ENCODE measurements at places on chromosomes 1 and 21.

DNA sequence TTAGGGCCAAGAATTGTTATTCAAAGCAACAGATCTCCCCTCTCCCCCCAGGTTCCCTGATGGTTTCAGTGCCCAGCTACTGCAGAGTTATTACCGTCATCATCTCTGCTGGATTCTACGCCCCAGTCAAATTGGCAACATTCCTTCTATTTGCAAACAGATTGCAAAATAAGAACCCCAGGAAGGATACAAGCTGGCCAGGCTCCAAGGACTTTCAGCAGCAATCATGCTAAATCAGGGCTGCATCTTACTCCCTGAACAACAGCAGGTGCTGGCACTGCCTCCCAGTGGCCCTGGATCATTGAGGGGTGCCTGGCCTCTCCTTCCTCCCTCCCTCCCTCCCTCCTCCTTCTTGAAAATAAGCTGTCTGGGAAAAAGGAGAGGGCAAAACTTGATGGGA lies 521.6 kb upstream of the BEND5 start:
- DNase-seq = no peak

GRCh38 chr1:212234431-212235395 lies 50.5 kb upstream of the PPP2R5A start:
- no peak for DNase-seq

- DNase-seq = no peak
Measured at GRCh38 chr21:45574691-45575090, 32.5 kb upstream of the SLC19A1 start.

GRCh38 chr1:101081496-101082488 lies 56.2 kb upstream of the DPH5 start:
- no peak for DNase-seq

- DNase-seq = no peak
Measured at GRCh38 chr1:36204347-36204909, 19.8 kb upstream of the THRAP3 start.

DNA sequence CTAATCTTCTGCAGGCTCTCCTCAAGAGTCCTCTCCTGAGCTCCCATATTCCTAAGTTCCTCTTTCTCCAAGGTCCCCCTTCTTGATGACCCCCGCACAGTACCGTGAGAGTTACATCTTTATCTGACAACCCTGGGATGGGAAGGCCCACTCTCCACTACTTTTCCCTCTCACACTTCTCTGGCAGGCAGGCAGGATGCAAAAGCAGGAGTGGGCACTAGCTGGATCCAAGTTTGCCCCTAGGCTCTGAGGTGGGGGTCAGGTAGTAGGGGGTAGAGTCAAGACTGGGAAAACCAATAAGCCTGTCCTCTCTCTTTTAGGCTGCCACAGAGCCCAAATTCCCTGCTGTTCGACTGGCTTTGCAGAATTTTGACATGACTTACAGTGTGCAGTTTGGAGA lies 3.9 kb downstream of the NSUN4 start:
- DNase-seq = no peak

- no peak for DNase-seq
Measured at GRCh38 chr1:58346036-58346355, 200.5 kb downstream of the OMA1 start.

- DNase-seq = no peak
Measured at GRCh38 chr1:241590719-241591118, 49.5 kb downstream of the CHML start.

- DNase-seq = no peak
Measured at GRCh38 chr21:18832950-18833349, 429.4 kb upstream of the TMPRSS15 start.

DNA sequence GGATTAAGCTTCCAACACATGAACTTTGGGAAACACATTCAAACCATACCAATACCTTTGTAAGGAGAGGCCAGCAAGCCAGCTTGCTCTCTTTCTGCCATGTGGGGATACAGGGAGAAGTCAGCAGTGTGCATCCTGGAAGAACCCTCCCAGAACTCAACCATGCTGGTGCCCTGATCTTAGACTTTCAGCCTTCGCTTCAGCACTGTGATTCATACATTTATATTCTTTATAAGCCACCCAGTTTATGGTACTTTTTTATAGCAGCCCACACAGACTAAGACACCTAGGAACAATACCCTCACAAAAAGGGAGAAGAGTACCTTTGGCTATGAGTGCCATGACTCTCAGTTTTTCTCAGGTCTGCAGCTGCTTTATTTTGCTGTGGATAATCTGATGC lies 35.9 kb downstream of the C1orf87 start:
- no peak for DNase-seq

DNA sequence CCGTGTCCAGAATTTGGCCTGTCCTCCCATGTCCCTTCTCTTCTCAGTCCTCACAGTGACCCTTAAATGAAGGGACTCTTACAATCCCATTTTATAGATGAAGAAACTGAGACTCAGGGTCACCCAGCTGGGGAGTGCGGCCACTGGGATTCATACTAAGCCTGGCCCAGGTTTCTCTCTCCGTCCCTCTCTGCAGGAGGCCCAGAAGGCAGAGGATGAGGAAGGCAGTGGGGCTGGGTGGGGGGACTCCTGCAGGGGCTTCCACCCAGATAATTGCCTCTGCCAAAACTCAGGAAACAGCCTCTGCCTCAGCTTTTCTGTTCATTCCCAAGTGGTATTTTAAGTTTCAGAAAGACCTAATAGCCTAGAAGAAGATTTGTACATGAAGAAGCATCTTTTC lies 299.8 kb downstream of the MATN1 start:
- DNase-seq = no peak

GRCh38 chr1:2158272-2158671 lies 36.3 kb downstream of the FAAP20 start:
- no peak for DNase-seq

- no peak for DNase-seq
Measured at GRCh38 chr1:70587872-70588366, 176.9 kb downstream of the CTH start.

DNA sequence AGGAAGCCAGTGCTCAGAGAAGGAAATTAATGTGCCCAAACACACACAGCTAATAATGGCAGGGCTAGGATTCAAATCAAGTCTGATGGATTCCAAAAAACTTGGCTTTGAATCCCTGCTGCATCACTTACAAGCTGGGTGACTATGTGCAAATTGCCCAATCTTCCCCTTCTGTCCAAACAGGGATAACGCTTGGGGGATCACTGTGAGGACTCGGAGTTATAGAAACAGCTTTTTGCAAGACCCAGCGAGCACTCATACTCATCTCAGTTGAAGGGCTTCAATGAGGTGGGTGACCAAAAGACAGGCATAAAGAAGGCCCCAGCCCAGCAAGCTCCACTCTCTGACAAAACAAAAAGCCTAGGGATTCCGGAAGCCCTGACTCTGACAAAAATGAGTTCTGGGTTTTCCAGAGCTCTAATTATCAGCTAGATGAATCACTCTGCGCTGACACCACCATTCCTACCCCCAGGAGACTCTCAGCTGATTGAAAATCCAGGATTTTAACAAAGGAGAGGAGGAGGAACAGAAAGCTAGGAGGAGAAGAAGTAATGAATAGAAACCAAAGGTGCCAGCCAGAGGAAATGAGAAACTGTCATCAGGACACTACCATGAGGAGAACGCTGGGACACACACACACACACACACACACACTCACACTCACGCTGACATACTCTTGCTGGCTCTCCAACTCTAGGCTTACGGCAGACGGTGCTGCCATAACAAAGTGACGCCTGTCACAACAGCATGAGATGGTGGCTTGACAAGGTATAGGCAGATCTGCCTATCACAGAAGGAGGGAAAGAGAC lies 1.6 kb upstream of the STK40 start:
- DNase-seq = no peak

DNA sequence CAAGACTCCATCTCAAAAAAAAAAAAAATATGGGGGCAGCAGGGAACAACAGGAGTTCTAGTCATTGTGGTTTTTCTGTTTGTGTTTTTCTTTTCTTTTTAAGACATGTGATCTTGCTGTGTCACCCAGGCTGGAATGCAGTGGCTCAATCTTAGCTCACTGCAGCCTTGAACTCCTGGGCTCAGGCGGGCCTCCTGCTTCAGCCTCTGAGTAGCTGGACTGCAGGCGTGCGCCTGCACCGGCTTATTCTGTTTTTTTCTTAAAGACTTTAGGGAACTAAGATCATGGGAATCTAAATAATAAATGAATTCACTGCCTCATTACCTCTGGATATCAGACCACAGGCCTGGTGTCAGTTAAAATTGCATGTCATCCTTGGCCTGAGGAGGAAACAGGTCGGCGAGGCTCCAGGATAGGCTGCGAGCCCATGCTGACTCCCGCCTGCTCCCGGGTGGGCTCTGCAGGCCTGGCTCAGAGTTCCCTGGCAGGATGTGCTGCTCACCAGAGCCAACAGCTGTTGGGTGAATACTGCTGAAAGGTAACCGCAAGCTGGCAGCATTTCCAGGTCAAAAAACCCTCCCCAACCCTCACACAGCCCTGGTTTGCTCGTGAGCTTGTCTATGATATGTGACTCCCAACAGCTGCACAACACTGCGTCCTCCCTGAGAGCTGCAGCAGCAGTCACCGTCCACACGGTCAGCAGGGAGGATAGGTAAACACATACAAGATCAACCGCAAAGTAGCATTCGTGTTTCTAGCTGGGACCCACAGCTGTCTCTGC lies 58.1 kb downstream of the SCCPDH start:
- DNase-seq = no peak

DNA sequence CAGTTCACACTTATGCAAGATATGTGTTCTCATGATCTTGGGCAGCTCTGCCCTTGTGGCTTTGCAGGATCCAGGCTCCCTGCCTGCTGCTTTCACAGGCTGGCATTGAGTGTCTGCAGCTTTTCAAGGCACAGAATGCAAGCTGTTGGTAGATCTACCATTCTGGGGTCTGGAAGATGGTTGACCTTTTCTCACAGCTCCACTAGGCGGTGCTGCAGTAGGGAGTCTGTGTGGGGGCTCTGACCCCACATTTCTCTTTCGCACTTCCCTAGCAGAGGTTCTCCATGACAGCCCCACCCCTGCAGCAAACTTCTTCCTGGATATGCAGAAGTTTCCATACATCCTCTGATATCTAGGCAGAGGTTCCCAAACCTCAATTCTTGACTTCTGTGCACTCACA lies 500.5 kb downstream of the BRINP3 start:
- no peak for DNase-seq

- DNase-seq = no peak
Measured at GRCh38 chr1:96842215-96842614, 120.6 kb downstream of the PTBP2 start.

GRCh38 chr21:25254491-25255174 lies 352.6 kb downstream of the MRPL39 start:
- DNase-seq = no peak

DNA sequence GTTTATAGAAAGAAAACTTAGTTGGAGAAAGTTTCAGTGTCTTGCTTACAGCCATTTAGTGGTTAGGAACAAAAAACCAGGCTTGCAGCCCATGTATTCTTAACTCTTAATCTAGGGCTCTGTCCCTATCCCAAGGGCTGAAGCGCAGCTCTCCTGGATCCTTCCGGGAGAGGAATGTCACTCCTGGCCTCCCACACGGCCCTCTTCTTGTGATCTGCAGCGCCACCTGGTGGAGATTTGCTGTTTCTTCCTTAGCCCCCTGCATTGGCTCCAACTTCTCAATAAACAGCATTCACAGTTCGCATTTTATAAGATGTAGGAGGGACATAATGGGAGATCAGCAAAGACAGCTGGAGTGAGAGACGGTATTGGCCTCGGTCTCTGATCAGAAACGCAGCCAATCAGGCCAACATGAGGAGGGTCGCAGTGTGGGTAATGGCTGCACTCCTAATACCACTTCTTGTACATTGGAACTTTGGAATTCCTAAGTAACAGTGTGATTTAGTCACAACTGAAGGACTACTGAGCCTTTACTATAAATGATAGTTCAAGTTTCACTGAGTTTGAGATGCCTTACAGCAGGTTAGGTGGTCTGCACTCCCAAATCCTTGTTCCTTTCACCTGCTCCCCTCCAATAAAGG lies 283.4 kb downstream of the ASTN1 start:
- peak; percentile 90 for DNase-seq

GRCh38 chr1:227883073-227883520 lies 64.6 kb downstream of the WNT9A start:
- no peak for DNase-seq
